ENCODE measurements at places on chromosomes 7 and 10.

DNA sequence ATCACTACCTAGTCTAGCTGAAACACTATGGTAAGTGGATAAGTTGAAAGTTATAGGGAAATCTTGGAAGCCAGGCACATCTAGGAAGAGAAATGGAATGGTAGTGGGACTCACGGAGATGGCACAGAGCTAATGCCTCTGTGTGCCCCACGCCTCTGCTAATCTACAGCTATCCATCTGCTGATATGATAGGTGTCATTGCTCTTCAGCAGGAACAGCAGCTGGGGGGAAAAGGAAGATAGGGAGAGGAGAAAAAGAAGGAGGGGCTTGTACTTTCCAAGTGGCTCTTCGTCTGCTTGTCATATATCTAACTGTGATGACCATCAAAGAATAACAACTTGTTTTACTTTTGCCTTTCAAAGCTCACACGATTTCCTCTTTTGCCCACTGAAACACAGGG, 1199.1 kb upstream of the SORCS1 start:
- DNase-seq: no peak

DNA sequence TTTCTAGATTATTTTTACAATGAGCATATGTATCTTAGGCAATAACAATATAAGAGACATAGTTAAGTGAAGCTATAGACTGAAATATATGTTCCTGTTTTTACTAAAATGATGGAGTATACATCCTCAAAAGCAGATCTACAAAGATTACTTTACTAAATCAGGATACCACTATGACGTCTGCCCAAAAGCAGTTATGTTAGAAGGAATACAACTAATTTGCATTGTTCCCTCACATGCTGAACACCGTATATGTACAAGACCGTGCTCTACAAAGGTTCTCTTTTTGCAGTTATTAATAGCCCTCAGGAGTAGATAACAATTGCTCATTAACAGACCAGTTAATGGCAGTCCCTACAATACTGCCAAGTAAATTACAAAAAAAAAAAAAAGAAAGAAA, 137.5 kb downstream of the CD36 start:
- no peak for DNase-seq

GRCh38 chr7:24882989-24883621, 96.9 kb downstream of the OSBPL3 start:
- no peak for DNase-seq

- DNase-seq: no peak
Observed at GRCh38 chr7:79159040-79159664, 294.3 kb downstream of the MAGI2 start.

GRCh38 chr7:93856323-93856722, 34.2 kb downstream of the TFPI2 start:
- no peak for DNase-seq

GRCh38 chr10:132509506-132510173, 27.9 kb upstream of the INPP5A start:
- no peak for DNase-seq

DNA sequence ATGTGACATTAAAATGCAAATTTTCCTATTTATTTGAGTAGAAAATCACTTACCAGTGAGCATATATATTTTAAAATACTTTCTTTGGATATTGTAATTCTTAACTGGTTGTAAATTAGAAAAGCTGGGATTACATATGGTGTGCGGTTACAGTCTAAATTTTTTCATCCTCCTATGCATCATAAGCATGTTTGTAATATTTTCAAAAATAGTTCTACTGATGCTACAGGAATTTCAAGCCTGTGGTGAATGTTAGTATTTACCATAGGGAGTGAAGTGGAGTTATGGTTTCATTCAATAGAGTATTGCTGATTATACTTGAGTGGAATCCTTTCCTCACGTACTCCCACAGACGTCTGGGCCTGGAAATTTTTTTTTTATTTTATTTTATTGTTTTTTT, 34.6 kb upstream of the ST7 start:
- DNase-seq: no peak

DNA sequence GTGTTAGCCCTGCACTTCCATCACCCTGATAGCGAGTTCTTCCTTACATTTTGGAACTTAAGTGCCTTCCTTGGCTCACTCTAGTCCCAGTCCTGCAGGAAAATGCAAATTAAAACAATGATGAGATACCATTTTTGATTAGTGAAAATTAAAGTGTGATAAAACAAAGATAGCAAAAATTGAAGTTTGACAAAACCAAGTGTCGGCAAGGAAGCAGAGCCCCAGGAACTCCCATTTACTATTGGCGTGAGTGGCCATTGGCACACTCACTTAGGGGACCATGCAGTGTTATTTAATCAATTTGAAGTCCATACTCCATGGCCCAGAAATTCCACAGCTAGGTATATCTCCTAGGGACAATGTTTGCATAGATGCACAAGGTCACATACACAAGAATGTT, 28.4 kb downstream of the LAMB4 start:
- DNase-seq: no peak

DNA sequence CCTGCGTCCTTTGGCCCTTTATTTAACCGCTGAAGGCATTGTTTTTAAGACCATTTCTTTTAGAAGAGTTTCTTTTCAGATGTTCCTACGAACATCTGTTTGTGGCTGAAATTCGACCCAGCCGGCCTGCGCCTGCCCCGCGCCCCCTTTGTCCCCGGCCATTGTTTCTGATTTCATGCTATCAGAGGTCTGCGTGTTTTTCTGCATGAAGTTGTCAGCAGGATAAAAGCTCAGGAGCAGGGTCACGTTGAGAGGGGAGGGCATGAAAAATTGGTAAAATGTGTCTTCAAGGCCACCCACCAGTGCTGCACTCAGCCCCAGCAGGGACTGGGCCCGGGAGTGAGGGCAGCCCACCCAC, 43.1 kb downstream of the NKX6-2 start:
- DNase-seq: no peak
